Gastrocnemius medialis (tissue), 4 donors: ENCODE measurements at places on chromosomes 4 and X. TPM values are rescaled to one million over a fixed set of nuclear protein-coding genes. Genes with fewer than 3 reads are reported as not detected.

DNA sequence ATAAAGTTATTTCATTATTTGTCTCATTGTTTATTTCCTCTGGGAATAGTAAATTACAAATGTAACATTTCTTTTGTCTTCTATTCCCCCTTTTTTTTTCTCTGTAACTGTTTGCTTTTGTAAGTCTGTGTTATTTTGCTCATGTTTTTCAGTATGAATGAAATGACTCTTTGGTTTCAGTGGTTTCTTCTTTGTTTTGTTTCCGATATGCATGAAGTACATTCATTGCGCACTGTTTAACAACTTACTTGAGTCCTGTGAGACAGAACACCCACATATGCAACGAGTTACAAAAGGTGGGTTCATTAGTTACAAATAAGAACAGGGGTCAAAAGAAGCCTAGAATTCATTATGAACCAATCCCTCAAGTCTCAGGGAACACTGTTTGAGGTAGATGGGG, 175.0 kb upstream of the UGT8 start:
- no peak overlapping the region for H3K4me3 ChIP-seq
- no peak overlapping the region for H3K27ac ChIP-seq
- H3K36me3 ChIP-seq = no peaks in the 10 kb centered on the region
- no peaks in the 10 kb centered on the region for H3K27me3 ChIP-seq
- DNase-seq = no peak

DNA sequence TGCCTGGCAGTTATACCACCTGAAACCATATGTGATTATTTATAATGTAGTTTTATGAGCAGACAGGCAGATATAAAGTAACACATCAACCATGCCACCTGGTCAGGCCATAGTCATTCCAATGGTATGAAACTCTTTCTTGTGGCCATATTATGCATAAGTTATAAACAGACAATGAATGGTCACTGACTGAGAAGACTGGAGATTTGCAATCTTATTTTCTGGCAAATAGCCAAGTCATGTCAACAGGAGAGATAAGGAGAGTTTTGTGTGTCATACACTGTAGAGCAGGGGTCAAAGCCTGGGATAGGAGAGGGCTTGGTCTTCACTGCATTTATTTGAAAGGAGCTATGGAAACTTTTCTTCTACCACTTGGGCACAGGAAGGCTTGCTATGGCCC, 29.5 kb downstream of the SORBS2 start:
- no peaks in the 10 kb centered on the region for H3K4me1 ChIP-seq
- no peaks in the 10 kb centered on the region for H3K36me3 ChIP-seq
- no peak overlapping the region for H3K4me3 ChIP-seq
- no peaks in the 10 kb centered on the region for H3K27me3 ChIP-seq

DNA sequence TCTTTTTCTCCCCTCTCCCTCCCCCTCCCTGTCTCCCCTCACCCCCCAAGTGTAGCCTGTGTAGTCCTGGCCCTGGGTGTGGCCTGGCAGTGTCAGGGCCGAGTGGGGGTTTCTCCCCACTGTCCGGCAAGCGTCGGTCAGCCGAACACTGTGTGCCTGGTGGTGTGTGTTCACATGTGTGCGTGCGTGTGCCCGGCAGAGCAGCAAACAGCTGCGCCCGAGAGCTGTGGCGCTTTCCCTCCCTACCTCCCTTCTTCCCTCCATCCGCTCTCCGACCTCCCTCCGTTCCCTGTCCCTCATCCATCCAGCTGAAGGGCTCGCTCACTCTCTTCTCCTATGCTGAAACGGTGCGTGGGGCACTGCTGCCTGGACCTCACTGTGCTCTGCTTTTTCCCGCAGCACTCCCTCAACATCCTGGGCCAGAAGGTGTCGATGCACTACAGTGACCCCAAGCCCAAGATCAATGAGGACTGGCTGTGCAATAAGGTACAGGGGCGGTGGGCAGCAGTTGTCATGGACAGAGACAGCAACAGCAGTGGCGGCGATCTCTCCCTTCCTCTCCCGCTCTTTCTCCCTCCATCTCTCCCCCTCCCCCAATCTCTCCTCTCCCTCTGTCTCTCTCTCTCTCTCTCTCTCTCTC, 17.4 kb upstream of the UBA1 start:
- H3K27ac ChIP-seq = no peak overlapping the region
- H3K36me3 ChIP-seq = peaks cover 48% of the 10 kb centered on the region
- H3K27me3 ChIP-seq = no peaks in the 10 kb centered on the region
- DNase-seq = no peak
- H3K4me3 ChIP-seq = no peak overlapping the region

GRCh38 chrX:71432733-71433132, 66.6 kb downstream of the TAF1 start:
- no peaks in the 10 kb centered on the region for H3K4me1 ChIP-seq
- H3K27me3 ChIP-seq = no peaks in the 10 kb centered on the region
- H3K27ac ChIP-seq = no peak overlapping the region
- peaks cover 6% of the 10 kb centered on the region for H3K36me3 ChIP-seq

DNA sequence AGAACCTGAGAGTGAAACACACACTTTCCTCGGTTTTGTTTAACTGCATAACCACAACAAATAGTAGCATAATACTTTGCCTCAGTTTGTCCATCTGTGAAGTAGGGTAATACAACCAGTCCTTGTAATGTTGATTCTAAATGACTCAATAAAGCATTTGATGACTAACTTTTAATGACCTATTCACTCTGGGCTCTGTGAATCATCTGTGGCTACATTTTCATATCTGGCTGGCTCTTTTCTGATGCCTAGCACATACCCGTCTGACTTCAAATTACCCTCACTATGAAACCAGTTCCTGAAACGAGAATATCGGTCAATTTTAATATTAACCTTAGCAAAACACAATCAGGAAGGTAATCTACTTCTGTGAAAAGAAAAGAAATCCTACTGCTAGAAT, 151.0 kb downstream of the SH2D1A start:
- DNase-seq = no peak
- H3K27ac ChIP-seq = no peak overlapping the region
- no peaks in the 10 kb centered on the region for H3K36me3 ChIP-seq
- no peaks in the 10 kb centered on the region for H3K27me3 ChIP-seq

- H3K4me1 ChIP-seq = no peaks in the 10 kb centered on the region
- no peaks in the 10 kb centered on the region for H3K36me3 ChIP-seq
- no peak for DNase-seq
- no peaks in the 10 kb centered on the region for H3K27me3 ChIP-seq
Observed at GRCh38 chrX:69082055-69082752, 83.0 kb downstream of the PJA1 start.

DNA sequence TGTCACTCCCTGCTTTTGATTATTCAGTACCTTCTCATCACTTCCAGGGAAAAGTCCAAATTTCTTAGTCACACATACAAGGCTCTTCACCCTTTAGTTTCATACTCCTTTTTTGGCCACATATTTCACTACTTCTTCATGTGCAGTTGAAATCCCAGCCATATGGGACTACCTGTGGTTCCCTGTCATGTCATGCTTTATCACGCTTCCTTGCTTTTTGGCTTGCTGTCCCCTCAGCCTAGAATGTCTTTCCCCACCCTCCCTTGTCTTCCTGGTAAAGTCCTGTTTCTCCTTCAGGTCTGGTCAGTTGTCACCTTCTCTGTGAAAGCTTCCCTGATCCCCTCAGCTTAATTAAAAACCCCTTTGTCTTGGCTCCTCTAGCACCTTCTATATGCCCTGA, 163.8 kb downstream of the AFF2 start:
- H3K4me1 ChIP-seq = no peaks in the 10 kb centered on the region
- no peak overlapping the region for H3K4me3 ChIP-seq
- no peaks in the 10 kb centered on the region for H3K27me3 ChIP-seq
- H3K27ac ChIP-seq = no peak overlapping the region
- no peaks in the 10 kb centered on the region for H3K36me3 ChIP-seq

DNA sequence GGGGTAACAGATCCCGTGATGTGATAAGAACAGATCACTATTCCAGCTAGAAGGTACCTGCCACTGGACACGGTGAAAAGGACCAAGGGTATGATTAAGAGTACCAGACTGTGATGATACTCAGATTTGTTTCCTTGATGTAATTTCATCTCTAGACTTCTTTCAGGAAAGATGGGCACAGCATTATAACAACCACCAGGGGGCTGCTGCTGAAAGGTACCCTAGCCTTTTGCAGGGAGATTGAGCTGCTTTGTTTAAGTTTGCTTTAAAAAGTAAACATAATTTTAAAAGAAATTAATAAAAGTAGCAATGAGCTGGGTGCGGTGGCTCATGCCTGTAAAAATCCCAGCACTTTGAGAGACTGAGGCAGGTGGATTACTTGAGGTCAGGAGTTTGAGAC, 145.4 kb downstream of the EMCN start:
- no peak overlapping the region for H3K4me3 ChIP-seq
- no peaks in the 10 kb centered on the region for H3K36me3 ChIP-seq
- DNase-seq = no peak
- H3K27me3 ChIP-seq = no peaks in the 10 kb centered on the region
- H3K4me1 ChIP-seq = no peaks in the 10 kb centered on the region

- H3K27me3 ChIP-seq = no peaks in the 10 kb centered on the region
- no peak for DNase-seq
- H3K27ac ChIP-seq = no peak overlapping the region
- H3K36me3 ChIP-seq = no peaks in the 10 kb centered on the region
- H3K4me3 ChIP-seq = no peak overlapping the region
- H3K4me1 ChIP-seq = no peaks in the 10 kb centered on the region
Observed at GRCh38 chrX:123797543-123798447, 62.1 kb upstream of the XIAP start.

DNA sequence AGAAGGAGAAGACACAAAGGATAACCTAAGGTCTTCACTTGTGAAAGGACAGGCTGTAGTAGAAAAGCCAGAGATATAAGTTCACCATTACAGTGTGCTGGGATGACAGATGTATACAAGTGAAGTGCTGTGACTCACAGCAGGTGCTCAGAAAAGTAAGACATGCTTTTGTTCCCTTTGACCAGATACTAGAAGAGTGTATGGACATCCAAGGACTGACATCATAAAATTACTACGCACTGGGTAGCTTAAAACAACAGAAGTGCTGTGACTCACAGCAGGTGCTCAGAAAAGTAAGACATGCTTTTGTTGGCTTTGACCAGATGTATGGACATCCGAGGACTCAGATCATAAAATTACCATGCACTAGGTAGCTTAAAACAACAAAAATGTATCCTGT, 61.6 kb upstream of the BTC start:
- H3K4me1 ChIP-seq = no peaks in the 10 kb centered on the region
- no peak for DNase-seq
- no peaks in the 10 kb centered on the region for H3K36me3 ChIP-seq
- H3K27ac ChIP-seq = no peak overlapping the region

DNA sequence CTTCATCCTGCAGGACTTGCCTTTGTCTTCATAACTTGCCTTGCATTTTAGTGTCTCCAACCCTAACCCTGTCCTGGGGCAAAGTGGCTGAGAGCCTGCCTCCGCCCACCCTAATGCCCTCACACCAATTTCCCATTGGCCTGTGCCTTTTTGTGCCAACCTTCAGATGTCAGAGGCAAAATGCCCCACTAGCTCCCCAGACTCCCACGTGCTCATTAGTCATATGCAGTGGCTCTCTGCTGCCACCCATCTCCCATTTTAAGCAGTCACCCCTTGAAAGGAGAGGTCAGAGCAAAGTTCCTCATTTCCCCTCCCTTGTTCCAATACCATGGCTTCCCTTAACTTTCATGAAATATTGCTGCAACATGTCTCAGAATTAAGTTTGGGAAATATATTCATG, 74.8 kb upstream of the PASD1 start:
- no peak overlapping the region for H3K4me3 ChIP-seq
- H3K36me3 ChIP-seq = no peaks in the 10 kb centered on the region
- no peak for DNase-seq
- no peaks in the 10 kb centered on the region for H3K4me1 ChIP-seq
- no peaks in the 10 kb centered on the region for H3K27me3 ChIP-seq

DNA sequence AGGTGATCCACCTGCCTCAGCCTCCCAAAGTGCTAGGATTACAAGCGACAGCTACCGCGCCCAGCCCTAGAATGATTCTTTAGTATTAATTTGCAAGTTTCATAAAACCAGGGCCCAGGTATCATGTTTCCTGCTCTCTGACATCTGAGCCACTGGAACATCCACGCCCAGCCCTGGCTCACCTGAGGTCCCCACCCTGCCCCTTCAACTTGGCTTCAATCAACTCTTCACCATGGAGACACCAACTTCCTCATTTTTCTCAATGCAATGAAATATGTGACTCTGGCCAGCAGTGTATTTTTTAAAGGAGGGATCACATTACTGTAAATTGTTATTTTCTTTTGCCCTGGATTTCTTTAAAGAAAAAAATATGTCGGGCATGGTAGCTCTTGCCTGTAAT, 3.9 kb downstream of the PRSS12 start:
- no peak for DNase-seq
- peaks cover 4% of the 10 kb centered on the region for H3K4me1 ChIP-seq
- H3K27me3 ChIP-seq = peaks cover 33% of the 10 kb centered on the region
- H3K36me3 ChIP-seq = no peaks in the 10 kb centered on the region
- H3K4me3 ChIP-seq = no peak overlapping the region

GRCh38 chr4:38097818-38098217, 137.6 kb downstream of the PTTG2 start:
- no peaks in the 10 kb centered on the region for H3K4me1 ChIP-seq
- DNase-seq = no peak
- no peaks in the 10 kb centered on the region for H3K27me3 ChIP-seq
- H3K27ac ChIP-seq = no peak overlapping the region

- no peak overlapping the region for H3K27ac ChIP-seq
- DNase-seq = no peak
- no peaks in the 10 kb centered on the region for H3K27me3 ChIP-seq
- H3K4me3 ChIP-seq = no peak overlapping the region
- no peaks in the 10 kb centered on the region for H3K36me3 ChIP-seq
- no peaks in the 10 kb centered on the region for H3K4me1 ChIP-seq
Observed at GRCh38 chr4:83771113-83771705, 235.3 kb downstream of the GPAT3 start.

GRCh38 chr4:110165382-110166286, 32.8 kb downstream of the ELOVL6 start:
- H3K4me3 ChIP-seq = no peak overlapping the region
- no peaks in the 10 kb centered on the region for H3K27me3 ChIP-seq
- no peak overlapping the region for H3K27ac ChIP-seq
- no peaks in the 10 kb centered on the region for H3K36me3 ChIP-seq

GRCh38 chrX:16210061-16210460, 42.8 kb downstream of the MAGEB17 start:
- no peaks in the 10 kb centered on the region for H3K36me3 ChIP-seq
- no peaks in the 10 kb centered on the region for H3K4me1 ChIP-seq
- H3K27ac ChIP-seq = no peak overlapping the region

DNA sequence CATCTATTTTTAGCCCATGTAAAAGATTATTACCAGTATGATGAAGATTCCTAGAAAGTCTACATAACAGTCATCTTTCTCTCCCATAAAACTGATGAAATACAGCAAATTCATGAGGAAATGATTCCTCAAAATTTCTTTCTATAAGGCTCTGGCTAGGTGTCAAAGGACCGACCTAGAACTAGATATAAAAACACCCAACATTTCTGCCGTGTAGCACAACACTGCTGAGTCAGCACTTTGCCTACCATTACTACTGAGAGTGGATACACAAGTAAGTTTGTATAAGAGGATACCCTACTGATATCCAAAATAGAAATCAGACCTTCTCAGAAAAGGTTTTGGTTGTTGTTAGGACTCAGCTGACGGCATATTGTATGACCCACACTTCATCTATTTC, 24.7 kb downstream of the TMEM47 start:
- no peaks in the 10 kb centered on the region for H3K36me3 ChIP-seq
- DNase-seq = no peak
- H3K4me1 ChIP-seq = no peaks in the 10 kb centered on the region
- no peak overlapping the region for H3K27ac ChIP-seq
- no peaks in the 10 kb centered on the region for H3K27me3 ChIP-seq

GRCh38 chr4:78902298-78902697, 36.9 kb downstream of the PAQR3 start:
- no peaks in the 10 kb centered on the region for H3K4me1 ChIP-seq
- H3K4me3 ChIP-seq = no peak overlapping the region
- no peaks in the 10 kb centered on the region for H3K27me3 ChIP-seq
- H3K27ac ChIP-seq = no peak overlapping the region
- no peak for DNase-seq

Gene ATP7A
- 4.0 TPM for total RNA-seq

Gene HSD17B11
- 15.3 TPM for total RNA-seq

Gene ZNF330
- 30.2 TPM for total RNA-seq
